ENCODE measurements at places on chromosomes 3 and 15.

DNA sequence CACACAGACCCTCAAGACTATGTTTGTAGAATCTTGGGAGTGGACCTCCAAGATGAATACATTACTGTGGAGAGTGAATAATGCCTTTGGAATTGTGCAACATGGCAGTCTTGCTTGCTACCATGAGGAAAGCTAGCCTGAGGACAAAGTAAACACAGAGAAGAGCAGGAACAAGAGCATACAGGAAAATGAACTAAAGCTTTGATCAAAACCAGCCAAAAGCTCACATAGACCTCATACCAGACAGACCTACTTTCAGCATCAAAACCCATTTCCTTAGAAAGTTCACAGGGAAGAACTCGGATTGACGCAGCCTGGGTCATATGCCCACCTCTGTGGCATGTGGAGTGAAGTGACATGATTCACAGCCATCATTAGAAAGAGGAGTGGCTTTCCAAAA lies 3.3 kb upstream of the RAB8B start:
- DNase-seq: no peak

GRCh38 chr3:27376109-27376772 lies 7.1 kb upstream of the NEK10 start:
- no peak for DNase-seq

DNA sequence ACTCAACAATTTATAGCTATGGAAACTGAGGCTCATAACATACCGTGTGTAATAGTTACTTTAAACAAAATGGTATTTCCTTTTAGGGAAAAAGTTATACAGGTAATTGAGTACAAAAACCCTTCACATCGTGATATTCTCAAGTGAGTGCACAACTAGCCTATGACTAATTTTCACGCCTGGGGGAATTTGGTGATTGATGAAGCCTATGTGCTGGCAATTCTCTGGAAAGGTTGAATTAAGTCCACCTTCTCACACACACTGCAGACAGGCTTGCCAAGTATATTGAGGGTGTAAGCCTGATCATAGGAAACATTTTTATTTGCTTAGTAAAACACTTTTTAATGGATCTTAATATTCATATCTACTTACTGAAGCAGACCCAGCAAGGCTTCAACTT lies 41.3 kb upstream of the ROBO2 start:
- DNase-seq: no peak

- peak; percentile 35 for DNase-seq
These were observed 30.8 kb upstream of the MAP3K13 start for GRCh38 chr3:185332026-185332735.

DNA sequence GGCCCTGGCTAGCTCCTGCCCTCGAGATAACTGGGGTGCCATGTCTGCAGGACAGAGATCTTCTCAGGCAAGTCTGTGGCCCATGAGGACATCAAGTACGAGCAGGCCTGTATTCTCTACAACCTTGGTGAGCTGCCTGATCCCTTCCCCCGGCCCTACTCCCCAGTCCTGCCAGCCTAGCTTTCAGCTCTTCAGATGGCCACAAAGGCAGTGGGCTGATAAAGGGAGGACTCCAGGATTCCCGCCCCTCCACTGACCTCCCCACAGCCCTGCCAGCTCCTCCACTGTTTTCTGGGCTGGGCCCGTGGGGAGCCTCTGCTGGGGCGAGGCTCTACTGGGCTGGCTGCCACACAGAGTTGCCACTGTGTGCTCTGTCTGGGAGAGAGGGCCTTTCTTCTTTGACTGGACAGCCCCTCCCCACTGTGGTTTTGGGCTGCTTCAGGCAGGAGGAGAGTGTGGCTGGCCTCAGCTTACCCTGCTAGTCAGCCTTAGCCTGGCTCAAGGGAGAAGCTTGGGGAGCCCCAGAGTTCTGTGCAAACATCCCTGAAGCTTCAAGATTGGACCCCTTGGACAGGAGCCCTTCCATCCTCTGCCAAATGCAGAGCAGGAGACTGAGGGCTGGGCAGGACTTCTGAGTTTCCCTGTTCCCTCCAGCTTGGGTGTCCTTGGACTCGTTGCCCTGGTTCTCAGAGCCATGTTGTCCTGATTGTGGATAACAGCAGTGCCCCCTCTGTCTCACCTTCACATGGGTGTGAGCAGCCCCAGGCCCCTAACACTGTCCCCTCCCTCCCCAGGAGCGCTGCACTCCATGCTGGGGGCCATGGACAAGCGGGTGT lies 24.4 kb downstream of the PTPN23 start:
- DNase-seq: no peak

GRCh38 chr3:65851827-65852226 lies 186.9 kb downstream of the MAGI1 start:
- no peak for DNase-seq

- no peak for DNase-seq
These were observed 317.7 kb downstream of the EDEM1 start for GRCh38 chr3:5505163-5505562.

DNA sequence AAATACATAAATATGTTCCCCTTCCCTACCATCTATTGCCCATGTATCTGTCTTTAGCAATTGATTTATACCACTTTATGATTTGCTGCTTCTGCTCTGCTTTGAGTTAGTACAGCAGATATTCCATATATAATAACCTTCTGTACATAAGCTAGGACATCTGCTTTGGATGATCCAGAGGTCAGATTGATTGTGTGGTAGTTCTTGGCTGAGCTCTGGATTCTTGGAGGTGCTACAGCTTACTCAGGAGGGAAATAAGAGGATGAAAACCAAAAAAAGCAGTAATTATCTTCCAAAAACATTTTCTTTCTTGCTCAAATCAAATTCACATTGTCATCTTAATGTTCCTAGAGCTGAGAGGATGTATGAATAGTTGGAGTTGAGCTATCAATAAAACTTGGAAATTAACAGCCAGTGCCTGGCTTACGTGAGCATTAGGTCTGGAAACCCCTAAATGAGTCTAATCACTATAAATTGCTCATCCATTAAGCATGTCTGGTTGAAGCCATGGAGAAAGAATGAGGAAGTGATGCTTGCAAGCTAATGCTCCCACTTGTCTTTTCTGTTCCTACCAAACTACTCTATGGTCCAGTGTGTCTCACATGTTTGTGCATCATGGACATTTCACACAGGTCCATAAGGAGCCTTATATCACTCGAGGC lies 36.3 kb upstream of the TMEM42 start:
- DNase-seq: no peak

DNA sequence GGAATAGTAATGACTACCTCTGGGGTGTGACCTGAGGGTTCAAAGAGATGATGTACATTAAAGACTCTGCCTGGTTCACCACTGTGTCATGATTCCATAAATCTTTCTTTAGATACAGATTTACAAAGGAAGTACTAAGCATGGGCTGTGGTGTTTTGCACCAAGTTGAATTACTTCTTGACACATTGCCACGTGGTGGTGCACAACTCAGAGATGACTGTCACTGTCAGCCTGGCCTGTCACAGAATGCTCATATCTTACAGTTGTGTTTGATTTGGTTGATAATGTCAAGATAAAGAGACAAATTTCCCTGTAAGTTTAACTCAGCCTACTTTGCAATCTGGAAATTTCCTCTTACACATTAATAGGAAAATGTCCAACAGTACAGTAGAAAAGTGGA lies 3.2 kb downstream of the CTDSPL start:
- no peak for DNase-seq

DNA sequence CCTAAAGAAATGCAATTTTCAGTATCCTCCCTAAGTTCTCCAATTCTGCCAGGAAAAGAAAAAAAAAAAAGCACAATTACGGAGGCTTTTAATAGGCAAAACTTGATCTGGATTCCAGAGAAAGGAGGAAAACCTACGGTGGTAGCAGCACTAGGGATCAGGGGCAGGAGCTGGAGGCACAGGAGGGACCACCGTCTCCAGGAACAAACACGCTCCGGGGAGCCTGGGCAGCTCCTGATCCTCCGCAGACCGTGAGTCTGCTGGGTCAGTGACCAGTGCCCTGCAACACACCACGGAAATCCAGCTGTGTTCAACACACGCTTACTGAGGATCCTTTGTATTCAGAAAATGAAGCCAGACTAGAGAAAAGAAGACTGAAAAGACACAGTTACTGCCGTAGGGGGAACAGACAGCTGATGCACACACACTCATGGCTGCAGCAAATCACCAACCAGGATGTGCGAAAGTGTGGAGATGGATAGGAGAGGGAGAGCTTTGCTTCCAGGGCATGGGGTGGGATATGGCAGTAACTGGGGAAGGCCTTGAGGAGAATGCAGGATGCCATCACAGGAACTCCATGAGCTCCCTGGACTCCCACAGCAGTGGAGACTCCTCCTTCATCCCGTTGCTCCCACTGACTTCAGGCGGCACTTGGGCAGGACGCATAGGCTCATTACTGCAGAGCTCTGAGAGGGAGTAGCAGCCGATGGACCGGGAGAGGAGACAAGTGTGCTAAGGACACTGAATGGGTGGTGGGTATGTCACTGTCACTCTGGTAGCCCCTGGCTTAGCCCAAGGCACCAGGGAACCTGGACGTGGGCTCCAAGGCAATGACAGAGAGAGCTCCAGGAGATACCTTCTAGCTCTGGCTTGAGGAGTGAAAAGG lies 167.0 kb downstream of the ATP10A start:
- DNase-seq: no peak

DNA sequence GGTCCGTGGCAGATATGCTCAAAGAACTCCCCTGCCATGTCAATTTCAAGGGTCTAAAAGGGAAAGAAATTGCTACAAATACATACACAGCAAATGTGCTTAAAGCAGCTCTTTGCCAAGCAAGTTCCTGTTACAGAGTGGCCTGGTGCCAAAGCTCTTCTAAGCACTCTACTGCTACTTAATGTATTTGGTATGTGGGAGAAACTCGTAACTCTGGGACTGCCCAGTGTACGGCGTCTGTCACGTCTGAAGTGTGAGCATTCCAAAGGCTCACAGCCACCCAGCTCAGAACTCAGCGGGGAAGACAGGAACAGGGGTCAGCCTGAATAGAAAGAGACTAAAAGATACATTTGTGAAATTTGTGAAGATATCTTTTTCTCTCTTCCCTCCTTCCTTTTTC lies 54.6 kb downstream of the RBMS3 start:
- no peak for DNase-seq

GRCh38 chr3:197404754-197405153 lies 106.3 kb upstream of the DLG1 start:
- no peak for DNase-seq

GRCh38 chr3:59289831-59290230 lies 240.0 kb upstream of the CFAP20DC start:
- no peak for DNase-seq

GRCh38 chr3:15815696-15816095 lies 17.9 kb upstream of the ANKRD28 start:
- peak; percentile 6 for DNase-seq

GRCh38 chr3:190554197-190554596 lies 40.3 kb downstream of the IL1RAP start:
- no peak for DNase-seq

- DNase-seq: no peak
These were observed 20.8 kb downstream of the FAM3D start for GRCh38 chr3:58645726-58646125.

- DNase-seq: no peak
These were observed 53.4 kb downstream of the CHD2 start for GRCh38 chr15:92953566-92953965.

- no peak for DNase-seq
These were observed 568.2 kb upstream of the BCHE start for GRCh38 chr3:166405465-166405864.

GRCh38 chr3:173650596-173650995 lies 253.1 kb downstream of the NLGN1 start:
- DNase-seq: no peak

DNA sequence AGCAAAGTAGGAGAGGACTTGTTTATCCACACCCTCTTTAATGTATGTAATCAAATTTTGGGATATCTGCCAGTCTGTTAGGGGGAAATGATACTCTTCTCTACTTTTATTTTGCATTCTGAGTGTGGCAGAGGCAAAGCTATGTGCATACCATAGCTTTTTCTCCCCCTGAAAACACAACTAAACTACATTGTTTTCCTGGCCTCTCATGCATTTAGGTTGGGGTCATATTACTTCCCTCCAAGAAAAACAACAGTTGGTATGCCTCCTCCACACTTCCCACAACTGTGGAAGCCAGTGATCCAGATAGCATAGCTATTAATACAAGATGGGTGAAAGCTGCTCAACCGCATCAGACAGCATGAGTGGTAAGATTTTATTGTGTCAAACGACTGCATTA lies 6.9 kb downstream of the RPL15 start:
- no peak for DNase-seq

GRCh38 chr3:5032844-5033243 lies 53.6 kb downstream of the BHLHE40 start:
- DNase-seq: peak; percentile 7

DNA sequence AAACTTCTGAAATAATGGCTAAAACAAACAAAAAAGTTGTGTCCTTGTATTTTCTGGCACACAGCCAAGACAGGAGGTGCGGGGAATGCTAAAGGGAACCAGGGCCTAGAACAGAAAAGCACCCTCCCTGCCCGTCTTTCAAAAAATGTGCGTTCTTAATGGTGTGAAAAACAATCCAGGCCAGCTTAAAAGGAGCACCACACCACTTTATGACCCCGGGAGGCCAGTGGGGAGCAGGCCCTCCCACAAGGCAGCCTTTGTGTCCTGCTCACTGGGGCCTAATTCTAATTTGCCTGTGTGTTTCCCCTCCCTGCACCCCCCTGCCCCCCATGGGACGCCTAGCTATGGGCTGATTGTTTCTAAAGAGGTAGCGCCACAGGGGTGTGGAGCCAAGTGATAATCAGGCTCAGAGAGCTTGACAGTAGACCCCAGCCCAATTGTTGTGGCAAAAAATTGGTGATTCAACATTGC lies 181.4 kb downstream of the GREM1 start:
- DNase-seq: no peak

Data from NCI-H146 (cell line).